ENCODE measurements at places on chromosomes 16 and 17.

DNA sequence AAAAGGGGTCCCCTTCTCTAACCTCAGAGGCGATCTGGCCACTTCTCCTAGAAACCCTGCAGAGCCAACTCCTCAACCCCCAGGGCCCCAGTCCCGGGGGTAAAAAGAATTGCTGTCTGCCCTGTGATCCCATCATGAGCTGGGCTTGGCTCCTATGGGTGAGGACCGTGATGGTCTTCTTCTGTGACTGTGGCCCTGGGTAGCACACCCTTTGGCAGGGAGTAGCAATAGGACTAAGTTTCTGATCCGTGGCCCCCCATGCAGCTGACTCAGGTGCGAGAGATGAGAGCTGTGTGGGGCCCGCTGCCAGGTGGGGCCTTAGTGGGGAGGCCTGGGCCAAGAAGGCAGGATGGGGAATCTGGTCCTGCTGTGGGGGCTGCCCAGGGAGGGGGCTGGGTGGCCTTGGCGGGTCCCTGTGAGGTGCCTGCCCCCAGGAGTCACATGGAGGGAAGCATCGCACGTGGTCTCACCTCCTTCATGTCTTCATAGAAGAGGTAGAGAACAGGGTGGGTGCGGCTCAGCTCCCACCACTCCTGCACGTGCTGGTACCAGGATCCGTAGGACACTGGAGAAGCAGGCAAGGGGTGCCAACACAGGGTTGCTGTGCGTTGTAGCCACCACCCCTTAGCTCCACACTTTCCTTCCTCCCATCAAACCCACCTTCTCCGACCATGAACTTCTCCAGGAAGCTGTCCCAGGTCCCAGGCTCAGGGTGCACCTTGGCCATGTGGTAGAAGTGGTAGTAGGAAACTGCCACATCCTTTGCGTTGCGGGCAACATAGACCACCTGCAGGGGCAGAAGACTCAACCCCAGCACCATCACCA is 3.3 kb downstream of the SULT1A1 start:
- no peak for DNase-seq

GRCh38 chr16:12317121-12317810 is 340.7 kb downstream of the SNX29 start:
- DNase-seq: no peak

GRCh38 chr16:69482410-69482991 is 58.1 kb downstream of the CYB5B start:
- DNase-seq: no peak

DNA sequence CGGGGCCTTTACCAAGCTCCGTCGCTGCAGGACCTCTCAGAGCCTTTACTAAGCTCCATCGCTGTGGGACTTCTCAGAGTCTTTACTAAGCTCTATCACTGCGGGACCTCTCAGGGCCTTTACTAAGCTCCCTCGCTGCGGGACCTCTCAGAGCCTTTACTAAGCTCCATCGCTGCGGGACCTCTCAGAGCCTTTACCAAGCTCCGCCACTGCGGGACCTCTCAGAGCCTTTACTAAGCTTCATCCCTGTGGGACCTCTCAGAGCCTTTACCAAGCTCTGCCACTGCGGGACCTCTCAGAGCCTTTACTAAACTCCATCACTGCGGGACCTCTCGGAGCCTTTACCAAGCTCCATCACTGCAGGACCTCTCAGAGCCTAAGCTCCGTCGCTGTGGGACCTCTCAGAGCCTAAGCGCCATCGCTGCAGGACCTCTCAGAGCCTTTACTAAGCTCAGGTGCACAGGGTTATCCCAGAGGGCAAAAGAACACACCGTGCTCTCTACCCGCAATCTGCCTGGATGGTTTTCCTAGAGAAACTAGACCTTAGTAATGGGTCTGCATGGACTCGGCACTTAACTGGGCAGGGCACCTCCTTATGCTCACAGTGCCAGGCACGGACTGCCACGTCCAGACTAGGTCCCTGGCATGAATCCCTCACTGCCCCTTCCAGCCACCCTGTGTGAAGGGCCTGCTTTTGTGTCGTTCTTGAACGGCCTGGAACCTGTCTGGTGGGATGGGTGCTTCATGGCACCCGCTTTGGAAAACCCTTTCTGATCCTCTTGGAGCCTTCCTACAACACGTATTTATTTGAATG is 69.2 kb upstream of the DOC2B start:
- DNase-seq: no peak

- DNase-seq: no peak
Measured at GRCh38 chr17:5587438-5588032, 3.2 kb upstream of the NLRP1 start.

GRCh38 chr17:38746004-38746848 is 1.9 kb downstream of the PCGF2 start:
- DNase-seq: no peak

DNA sequence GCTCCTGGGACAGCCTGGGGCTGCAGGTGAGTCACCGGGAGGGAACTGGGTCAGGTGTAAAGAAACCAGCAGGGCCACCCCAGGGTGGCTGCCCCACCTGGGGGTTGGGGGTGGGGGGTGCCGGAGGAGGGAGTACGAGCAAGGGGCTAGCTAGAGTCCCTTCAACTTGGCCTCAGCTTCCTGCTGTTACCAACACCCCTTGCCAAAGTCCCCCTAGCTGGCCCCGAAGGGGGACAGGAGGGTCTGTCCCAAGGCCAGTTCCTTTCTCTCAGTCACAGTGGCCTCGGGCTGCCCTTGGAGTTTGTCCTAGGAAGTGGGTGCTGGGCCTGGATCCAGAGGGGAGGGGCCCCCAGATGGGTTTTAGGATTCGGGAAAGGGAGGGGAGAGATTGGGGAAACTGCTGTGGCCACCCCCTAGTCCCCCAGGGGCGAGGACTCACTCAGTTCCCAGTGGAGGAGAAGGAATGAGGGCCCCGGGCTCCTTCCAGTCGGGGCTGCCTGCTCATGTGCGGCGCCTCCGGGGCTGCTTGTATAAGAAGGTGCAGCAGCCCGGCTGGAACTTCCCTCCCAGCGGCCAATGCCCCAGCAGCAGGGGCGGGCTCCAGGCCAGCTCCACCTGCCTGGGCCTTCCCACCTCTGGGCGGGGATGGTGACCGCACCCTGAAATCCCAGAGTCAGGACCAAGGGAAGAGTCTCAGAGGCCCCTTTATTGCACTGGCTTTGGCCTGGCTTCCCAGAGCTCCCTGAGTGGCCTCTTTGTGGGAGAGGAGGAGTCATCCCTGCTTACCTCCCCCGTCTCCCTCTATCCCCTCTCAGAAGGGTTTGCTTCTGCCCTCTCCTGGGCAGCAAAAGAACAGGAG is 7.3 kb downstream of the ARHGAP27 start:
- no peak for DNase-seq

- no peak for DNase-seq
Measured at GRCh38 chr16:66128371-66128770, 238.1 kb upstream of the CDH5 start.

DNA sequence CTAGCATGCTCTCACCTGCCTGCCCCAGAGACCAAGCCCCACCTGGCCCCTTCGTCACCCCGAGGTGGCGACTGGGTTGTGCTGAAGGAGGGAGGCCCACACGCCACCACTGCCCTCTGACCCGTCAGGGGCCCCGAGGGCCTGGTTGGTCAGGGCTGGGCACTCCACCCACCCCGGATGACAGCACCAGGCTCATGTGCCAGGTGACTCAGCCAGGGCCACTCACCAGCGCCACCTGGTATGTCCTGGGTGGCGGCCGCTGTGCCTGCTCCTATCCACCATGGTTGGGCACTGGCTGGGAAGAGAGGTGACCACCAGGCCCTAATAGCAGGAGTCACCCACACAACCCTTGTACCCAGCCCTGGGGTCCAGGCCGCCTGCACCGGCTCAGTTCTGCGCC is 68.9 kb downstream of the JPH3 start:
- no peak for DNase-seq

- DNase-seq: no peak
Measured at GRCh38 chr17:69326377-69327059, 415 bp downstream of the ABCA5 start.

- no peak for DNase-seq
Measured at GRCh38 chr16:56866955-56867830, 2.2 kb downstream of the SLC12A3 start.

DNA sequence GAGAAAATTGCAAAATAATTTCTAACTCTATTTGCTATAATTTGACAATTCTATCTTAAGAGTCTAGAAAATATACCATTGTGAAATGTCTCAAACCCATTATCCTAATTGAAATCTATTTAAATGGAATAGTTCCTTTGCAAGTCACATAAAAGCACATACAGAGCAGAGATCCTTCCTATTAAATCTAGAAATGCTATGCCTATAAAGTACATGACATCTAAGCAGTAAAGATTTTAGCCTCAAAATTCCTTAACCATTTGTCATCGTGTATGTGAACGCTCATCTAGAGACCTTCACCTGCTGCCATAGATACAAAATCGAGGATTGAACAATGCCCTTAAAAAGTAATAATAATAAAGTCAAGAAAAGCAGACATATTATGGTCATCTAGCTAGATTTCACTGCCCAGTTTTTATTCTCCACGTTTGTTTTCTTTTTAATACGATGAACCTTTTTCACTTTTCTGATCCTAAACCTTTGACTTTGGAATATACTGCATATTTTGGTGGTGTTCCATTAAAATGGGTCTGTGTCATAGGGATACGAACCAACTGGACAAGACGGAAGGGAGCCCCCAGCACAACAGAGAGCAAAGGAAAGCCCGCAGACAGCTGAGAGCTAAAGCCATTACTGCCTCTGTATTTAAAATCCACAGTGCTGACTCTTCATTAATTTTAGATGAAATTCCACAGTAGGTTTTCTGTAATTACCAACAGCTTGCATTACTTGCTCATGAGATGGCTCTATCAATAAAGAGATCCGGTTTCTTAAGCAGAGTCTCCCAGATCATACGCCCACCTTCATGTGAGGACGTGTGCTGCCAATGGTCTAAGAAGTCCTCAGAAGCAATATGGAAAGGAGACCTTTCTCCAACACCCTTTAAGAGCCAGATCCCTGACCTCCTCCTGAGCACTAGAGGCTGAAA is 17.6 kb downstream of the TEX2 start:
- DNase-seq: no peak

DNA sequence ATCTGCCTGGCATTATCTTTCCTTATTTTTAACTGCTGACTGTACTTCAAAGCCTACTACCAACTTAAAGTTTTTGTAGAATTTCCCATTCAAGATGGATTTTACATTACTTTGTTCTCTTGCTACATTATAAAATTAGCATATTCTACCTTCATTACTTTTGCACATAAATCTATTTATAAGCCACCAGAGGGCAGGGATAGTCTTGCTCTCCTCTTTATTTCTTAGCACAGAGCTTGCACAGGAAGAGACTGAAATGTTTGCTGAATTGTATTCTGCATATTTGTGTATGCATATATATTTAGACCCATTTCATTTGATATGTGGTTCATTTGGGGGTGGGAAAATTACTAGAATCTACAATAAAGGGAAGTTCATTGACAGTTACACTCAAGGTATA is 108.0 kb downstream of the SKAP1 start:
- DNase-seq: no peak

All from stimulated activated CD8-positive, alpha-beta memory T cell treated with anti-CD3 and anti-CD28 coated beads, Interleukin-7, amount 100 ng/mL, for 4 hours (primary cell).